ENCODE measurements at places on chromosomes 4 and X.

DNA sequence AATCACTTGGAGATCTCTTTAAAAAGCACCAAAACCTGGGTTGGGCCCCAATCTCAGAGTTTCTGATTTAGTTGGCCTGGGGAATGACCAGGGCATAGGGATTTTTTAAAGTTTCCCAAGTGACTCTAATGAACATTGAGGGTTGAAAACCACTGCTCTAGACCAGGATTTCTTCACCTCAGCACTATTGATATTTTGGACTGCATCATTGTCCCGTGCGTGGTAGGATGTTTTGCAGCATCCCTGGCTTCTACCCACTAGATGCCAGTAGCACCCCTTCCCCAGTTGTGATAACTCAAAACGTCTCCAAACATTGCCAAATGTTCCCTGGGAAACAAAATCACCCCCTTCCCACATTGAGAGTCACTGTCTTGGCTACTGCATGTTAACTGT is 61.8 kb downstream of the ATXN3L start:
- no peak for DNase-seq

DNA sequence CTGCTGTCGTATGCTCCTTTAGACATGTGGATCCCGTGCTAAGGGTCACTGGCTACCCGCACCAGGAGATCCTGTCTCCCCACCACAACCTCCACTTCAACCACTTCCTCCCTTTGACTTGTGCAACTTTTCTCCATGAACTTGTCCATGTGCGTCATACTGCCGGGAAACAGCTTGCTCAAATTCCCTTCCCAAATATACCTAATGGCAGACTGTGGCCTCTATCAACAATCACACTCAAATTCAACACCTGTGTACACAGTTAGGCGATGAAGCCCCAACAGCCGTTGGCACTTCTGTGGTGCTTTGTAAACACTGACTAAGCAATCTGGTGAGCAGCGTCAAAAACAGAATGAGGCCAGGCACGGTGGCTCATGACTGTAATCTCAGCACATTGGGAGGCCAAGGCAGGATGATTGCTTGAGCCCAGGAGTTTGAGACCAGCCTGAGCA is 49.5 kb downstream of the CD99L2 start:
- no peak for DNase-seq

DNA sequence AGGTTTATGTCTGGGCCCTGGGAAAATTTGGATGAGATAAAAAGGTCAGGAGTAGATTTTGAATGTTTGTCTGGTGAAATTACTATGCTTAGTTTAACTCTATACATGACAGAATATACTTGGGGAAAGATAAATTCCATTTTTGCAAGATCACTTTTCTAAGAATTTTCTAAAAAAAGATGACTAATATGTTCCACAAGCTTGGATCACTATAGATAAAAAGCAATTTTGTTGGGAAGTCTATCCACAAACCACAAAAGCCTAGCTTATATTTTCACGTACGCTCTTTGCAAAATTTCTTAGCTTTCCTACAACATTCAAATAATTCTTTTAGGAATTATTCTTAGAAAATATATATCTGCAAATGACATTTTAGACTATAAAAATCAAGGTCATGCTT is 20.6 kb upstream of the COQ2 start:
- no peak for DNase-seq

- no peak for DNase-seq
Measured at GRCh38 chr4:102564399-102565059, 63.4 kb downstream of the NFKB1 start.

GRCh38 chr4:160265014-160265413 is 1162.1 kb downstream of the RAPGEF2 start:
- no peak for DNase-seq

GRCh38 chrX:40729598-40730584 is 5.5 kb downstream of the MED14 start:
- no peak for DNase-seq

DNA sequence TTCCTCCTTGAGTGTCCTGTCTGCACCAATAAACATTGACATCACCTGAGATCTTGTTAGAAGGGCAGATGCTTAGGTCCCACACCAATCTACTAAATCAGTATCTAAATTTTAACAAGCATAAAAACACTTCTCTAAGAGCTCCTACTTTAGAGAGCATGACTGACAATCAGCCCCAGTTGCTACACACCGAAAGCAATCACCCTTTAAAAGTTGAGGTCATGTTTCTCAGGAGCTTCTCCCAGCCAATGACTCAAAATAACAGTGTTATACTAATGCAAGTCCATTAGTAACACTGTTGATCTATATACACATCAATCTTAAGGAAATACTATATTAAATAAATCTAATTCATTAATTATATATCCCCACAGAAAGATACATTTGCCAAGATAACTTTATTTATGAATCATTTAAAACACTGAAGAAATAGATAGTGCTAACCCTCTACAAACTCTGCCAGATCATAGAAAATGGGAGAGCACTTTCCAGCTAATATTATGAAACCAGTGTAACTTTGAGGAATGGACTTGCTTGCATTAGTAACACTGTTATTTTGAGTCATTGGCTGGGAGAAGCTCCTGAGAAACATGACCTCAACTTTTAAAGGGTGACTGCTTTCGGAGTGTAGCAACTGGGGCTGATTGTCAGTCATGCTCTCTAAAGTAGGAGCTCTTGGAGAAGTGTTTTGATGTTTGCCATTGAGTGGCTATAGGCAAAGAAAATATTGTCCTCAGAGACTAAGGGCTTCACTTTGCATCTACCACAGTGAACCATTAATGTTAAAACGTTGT is 109.8 kb upstream of the HDX start:
- DNase-seq = no peak

DNA sequence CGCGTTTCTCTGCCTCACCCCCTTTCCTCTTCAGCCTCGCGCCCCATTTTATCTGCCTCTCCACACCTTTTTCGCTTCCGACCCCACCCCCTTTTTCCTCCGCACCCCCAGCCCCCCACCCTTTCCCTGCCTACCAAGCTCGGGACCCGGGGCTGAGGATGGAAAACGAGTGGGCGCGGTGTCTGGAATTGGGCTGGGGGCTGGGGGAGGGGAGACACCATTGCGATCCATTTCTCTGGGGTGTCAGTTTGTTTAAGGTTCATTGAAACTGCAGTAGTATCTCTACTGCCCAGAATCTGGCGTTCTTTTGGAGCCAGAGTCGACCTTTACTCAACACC is 707 bp downstream of the SLC9A6 start:
- DNase-seq = no peak

- no peak for DNase-seq
Measured at GRCh38 chr4:145540235-145540634, 58.6 kb downstream of the SMAD1 start.

DNA sequence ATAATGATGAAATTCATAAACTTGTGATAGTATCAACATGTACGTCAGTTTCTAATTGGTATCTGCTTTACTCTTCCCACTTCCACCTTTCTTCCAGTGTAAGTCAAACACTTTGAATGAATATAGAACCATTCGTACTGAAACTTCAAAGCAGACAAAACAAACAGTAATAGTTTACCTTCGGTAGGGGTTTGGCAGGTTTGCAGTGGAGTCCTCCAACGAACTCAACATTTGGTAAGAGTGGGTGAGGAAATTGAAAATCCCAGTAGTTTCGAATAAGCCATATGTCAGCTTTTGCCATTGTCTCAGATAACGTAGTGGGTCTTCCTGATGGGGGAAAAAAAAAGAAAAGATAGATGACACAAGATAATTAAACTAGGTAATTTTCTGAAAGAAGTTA is 2.2 kb downstream of the UGT2B4 start:
- no peak for DNase-seq

DNA sequence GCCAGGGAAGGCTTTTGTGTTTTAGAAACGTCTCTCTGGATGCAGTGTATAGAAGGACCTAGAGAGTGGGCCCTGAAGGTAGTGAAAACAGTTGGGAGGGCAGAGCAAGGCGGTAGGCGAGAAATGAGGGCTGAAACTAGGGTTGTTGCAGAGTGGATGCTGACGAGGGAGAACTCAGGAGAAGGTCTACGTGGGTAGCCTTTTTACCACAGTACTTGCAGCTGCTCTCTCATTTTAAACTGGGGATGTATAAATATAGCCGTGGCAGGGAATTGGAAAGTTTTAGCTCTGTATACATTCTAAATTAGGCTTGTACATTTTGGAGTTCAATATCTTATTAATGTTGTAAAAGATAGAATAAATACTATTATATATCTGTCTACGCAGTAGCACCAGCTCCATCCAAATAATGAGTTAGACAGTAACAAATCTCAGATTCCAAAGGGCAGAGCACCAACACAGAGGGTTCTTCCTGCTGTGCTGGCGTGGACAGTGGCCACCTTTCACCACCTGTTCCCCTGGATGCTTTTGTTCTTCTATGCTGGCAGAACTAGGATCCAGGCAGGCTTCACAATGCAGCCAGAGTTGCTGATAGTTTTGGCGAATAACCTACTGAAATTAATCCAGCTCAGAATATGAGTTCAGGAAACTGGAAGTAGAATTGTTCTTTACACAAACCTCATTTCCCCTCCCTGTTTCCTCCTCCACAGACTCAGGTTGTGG is 31.7 kb downstream of the CCNG2 start:
- DNase-seq = no peak

- DNase-seq = no peak
Measured at GRCh38 chr4:92264163-92264562, 39.6 kb upstream of the GRID2 start.

DNA sequence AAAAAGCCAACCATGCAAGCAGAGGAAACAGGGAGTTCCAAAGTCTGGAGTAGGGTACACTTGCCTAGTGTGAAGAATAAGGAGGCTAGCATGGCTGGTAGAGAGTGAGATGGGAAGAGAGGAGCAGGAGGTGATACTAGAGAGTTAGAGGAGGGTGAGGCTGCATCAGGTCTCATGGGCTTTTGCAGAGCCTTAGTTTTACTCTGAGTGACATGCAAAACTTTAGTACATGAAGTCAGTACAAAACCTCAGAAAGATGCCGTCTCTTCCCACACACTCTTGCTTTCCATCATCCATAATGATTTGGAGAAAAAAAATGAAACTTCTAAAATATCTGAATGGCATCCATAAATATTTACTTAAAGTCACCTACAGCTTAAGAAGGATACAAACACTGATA is 5.0 kb downstream of the OPRPN start:
- no peak for DNase-seq

DNA sequence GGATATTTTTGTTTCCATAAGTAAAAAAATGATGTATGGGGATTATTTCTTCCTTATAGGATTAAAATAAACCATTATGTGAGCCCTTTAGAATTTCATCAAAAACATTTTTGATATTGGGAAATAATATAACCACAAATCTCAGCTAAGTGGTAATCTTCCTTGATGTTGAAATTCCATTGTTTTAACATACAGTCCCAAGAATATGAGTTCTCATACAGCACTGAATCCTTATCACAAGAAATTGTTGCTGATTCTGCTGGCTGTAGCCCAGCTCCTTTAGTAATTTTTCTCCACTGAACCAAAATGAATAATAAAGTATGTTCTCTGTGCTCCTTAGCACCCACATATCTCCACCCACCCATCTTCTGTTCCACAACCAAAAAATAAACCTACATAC is 41.9 kb upstream of the FAM47B start:
- DNase-seq = no peak

- no peak for DNase-seq
Measured at GRCh38 chr4:2651998-2652397, 104.1 kb downstream of the TNIP2 start.

DNA sequence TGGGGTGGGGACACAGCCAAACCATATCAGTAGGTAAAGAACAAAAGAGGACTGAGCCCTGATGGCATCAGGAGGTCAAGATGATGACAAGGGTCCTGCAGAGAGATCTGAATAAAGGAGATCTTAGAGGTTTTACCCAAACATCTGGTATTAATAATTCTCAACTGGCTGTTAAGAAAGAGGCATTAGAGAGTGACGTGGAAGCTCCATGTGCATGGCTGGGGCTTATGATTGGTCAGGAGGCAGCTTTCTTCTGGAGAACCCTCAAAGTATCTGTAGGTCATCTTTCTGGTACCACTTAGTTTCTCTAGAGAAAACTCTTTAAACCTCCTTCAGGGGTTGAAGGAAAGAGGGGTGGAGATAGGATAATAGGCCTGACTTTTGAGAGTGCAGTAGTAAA is 18.7 kb downstream of the MGST2 start:
- no peak for DNase-seq

GRCh38 chr4:70714079-70714887 is 7.5 kb upstream of the RUFY3 start:
- no peak for DNase-seq

- DNase-seq = no peak
Measured at GRCh38 chr4:122625156-122625555, 4.3 kb upstream of the IL21 start.

DNA sequence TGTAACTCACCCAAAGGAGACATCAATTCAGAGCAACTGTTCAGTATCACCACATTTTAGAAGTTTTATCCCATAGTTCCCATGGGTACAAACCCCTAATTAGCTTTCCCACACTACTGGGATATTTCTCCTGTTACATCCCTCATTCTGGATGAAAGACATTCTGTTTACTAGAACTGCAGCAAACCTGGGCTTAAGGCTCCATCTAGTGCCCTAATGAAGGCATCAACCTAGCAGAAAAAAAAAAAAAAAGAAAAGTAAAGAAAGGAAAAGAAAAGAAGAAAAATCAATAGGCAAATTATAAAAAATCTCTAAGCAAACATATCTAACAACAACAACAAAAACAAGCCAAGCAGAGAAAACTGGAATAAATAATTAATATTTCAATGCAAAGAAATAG is 133.7 kb upstream of the CPXCR1 start:
- no peak for DNase-seq

DNA sequence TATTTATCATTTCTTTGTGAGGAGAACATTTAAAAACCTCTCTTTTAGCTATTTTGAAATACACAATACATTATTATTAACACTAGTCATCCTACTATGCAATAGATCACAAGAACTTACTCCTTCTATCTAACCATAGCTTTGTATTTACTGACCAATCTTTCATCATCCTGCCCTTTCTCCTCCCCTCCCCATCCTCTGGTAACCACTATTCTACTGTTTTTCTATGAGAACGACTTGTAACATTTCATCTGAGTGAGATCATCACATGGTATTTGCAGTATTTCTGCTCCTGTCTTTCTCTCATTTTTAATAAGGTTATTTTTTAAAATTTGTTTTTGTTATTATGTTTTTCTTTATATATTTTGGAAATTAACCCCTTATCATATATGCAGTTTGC is 331.8 kb downstream of the TEX13C start:
- no peak for DNase-seq

DNA sequence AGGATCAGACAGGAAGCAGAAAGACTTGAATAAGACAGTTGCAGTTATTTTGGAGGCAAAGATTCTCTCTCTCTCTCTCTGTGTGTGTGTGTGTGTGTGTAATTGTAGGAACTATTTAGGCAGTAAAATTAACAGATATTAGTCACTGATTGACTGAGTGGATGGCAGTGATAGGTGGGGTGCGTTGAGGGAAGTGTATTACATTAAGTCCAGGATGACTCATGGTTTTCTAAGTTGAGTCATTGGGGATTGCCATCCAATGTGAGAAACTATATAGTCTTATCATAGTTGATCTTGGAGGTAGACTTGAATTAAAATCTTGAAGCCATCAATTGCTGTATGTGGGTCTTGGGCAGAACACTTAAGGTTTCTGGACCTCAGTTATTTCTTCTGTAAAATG is 75.4 kb downstream of the AR start:
- no peak for DNase-seq

Data from activated CD8-positive, alpha-beta memory T cell treated with anti-CD3 and anti-CD28 coated beads for 1 hour (primary cell).